ENCODE measurements at places on chromosomes 4 and X. TPM values are rescaled to one million over a fixed set of nuclear protein-coding genes. Genes with fewer than 3 reads are reported as not detected.
A peak's percentile ranks its signal among the peaks of the same experiment; 100 is the strongest.

The ENPEP gene
- 4.5 TPM for total RNA-seq

DNA sequence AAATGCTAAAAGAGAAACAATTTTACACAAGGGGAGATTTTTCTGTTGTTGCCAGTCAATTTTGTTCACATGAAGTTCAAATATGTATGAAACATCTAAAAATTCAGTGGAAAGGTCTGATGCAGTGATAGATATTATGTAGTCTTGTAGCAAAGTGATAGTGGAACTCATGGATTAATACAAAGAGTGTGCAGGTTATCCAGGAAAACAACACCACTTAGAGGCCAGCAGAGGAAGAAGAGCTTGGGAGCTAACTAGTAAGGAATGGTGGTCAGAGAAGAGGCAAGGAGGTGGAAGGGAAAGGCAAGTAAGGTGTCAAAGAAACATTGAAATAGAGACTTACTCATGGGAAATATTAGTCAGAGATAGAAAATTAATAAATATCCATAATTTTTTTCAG lies 395.6 kb downstream of the MAPK10 start:
- no peak overlapping the region for H3K27ac ChIP-seq
- no peak for DNase-seq
- no peaks in the 10 kb centered on the region for H3K36me3 ChIP-seq
- H3K4me3 ChIP-seq, result no peak overlapping the region
- H3K4me1 ChIP-seq, result peaks cover 5% of the 10 kb centered on the region

DNA sequence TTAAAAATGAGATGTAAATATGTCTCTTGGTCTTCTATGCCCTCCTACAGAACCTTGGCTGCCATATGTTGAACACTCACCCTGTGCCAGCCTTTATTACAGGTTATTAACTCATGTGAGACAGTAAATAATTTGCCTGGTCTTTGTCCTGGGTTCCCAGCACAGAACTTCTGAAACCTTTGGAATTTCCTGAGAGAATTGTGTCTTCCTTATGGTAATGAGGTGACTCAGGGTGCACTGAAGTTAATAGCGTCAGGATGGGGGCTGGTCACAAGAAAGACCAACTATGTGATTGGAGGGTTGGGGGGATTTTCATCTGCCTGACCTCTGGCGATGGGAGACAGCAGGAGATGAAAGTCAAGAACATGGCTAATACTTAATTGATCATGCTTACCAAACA lies 289.8 kb upstream of the STS start:
- H3K4me3 ChIP-seq, result no peak overlapping the region
- no peak overlapping the region for H3K27ac ChIP-seq
- no peaks in the 10 kb centered on the region for H3K4me1 ChIP-seq
- H3K27me3 ChIP-seq, result no peaks in the 10 kb centered on the region
- no peak for DNase-seq
- peaks cover 9% of the 10 kb centered on the region for H3K36me3 ChIP-seq

DNA sequence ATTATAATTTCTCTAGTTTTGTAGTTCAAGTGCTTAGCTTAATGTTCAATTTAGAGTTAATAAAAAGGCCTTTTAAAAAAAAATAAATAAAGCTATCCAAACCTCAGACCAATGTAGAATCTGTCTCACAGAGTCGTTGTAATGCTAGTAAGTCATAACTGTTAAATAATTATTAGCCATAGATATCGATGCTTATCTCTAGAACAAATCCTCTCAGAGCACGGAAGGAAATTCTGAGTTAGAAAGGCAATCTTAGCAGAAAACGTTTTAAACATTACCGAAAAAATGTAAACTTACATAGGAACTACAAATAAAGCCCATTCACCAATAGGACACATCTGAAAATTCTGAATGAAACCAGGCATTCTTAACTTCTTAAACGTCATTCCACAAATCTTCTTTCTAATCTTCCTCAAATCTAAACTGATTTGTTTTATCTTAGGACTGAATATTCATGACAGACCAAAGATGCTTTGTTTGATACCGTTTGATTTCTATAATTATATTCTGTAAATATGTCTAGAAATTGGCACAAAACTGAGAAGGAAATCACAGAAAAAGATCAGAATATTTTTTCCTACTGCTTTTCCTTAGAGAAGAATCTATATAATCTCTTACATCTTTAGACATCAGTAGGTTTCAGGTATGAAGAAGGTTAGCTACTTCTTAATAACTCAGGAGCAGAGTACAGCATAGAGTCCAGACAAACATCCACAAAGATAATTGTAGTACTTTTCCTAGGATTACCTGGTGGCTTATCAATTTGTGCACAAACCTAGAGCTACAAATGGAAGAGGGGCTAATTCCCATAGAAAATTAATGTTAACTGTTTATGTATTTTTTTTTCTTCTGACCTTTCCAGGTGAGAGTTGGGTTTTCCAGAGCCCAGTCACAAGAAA lies 140.7 kb downstream of the BTC start:
- H3K27ac ChIP-seq, result no peak overlapping the region
- no peaks in the 10 kb centered on the region for H3K36me3 ChIP-seq

GRCh38 chrX:102652031-102652688 lies 877 bp downstream of the GPRASP1 start:
- peaks cover 12% of the 10 kb centered on the region for H3K4me1 ChIP-seq
- no peaks in the 10 kb centered on the region for H3K27me3 ChIP-seq
- H3K4me3 ChIP-seq, result peak overlapping the region; percentile 92
- H3K36me3 ChIP-seq, result peaks cover 27% of the 10 kb centered on the region

- H3K27me3 ChIP-seq, result peaks cover 22% of the 10 kb centered on the region
- H3K36me3 ChIP-seq, result no peaks in the 10 kb centered on the region
- no peak overlapping the region for H3K4me3 ChIP-seq
- DNase-seq, result no peak
Observed at GRCh38 chrX:9298221-9298620, 166.6 kb upstream of the TBL1X start.

The CDX4 gene
- not detected for total RNA-seq

Data from neural crest cell (in vitro differentiated cells).